ENCODE measurements at places on chromosomes 11 and 22.

DNA sequence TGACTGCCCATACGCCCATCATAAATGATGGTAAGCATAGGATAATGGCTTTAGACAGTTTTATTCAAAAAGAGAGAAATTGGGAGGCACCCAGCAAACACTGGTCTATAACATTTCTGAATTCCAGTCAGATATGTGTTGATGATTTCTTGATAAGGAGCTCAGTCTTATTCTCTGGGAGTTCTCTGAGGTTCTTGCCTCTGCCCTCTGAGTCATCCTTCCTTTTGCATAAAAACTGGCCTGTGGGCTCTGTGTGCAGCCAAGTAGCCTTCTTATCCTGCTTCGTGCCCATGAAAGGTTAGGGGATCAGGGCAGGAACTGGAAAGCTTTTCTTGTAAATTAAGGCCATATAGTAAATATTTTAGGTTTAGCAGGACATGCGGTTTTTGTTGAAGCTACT, 48.9 kb downstream of the FAR1 start:
- no peak for DNase-seq

GRCh38 chr11:122097419-122098001, 18.5 kb downstream of the BLID start:
- peak; percentile 66 for DNase-seq

DNA sequence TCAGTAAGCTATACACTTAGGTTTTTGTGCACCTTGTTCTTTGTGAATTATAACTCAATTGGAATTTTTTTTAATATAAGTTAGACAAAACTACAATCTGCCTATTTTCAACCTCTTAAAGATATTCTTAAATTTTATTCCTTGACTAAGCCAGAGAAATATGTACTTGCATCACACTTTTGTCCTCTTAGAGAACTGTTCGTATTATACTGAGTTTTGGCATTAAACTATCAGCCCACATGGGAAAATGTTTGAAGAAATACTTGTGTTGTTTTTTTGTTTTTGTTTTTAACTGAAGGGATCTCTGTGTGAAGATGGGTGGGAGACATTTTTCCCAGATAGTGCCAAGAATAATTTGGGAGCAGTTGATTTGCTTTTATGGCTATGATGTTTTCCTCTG, 25.3 kb downstream of the CEP295 start:
- no peak for DNase-seq

DNA sequence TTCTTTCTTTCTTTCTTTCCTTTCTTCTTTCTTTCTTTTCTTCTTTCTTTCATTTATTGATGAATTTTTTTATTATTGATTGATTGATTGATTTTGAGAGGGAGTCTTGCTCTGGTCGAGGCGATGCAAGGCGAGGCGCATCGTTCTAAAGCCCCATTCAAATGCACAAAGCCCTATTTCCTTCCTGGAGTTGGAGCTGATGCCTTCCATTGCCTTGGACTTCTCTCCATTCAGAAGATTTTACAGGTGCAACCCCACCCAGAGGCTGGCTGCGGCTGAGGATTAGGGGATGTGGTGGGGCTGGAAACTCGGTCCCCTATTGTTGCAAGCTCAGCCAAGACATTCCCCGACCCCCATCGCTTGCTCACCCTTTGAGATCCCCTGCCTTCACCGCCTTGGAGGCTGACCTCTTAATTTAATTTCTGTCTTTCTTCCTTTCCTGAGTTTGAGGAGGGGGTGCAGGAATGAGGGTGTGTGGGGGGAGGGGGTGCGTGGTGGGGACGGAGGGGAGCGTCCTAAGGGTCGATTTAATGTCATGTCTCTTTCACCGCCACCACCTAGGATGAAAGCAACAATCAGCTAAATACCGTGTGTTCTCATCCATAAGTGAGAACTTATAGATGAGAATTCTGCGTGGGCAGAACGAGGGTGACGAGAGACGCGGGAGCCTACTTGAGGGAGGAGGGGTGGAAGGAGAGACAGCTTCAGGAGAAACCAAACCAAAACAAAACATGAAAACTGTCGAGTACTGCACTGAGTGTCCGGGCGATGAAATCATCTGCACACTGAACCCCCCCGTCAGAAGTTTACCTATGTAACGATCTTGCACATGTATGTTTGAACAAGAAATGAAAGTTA, 3913.9 kb upstream of the OR11H1 start:
- no peak for DNase-seq

DNA sequence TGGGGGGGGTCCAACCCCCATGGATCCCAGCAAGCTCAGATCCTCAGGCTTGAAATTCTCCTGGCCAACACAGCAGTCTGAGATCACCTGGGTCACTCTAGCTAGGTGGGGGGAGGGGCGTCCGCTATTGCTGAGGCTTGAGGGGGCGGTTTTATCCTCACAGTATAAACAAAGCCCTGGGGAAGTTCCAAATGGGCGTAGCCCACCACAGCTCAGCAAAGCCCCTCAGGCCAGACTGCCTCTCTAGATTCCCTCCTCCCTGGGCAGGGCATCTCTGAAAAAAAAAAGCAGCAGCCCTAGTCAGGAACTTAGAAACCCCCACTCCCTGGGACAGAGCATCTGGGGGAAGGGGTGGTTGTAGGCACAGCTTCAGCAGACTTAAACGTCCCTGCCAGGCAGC, 16.7 kb downstream of the TRPC6 start:
- no peak for DNase-seq

- DNase-seq: no peak
Measured at GRCh38 chr11:119367661-119368120, 13.8 kb downstream of the USP2 start.

DNA sequence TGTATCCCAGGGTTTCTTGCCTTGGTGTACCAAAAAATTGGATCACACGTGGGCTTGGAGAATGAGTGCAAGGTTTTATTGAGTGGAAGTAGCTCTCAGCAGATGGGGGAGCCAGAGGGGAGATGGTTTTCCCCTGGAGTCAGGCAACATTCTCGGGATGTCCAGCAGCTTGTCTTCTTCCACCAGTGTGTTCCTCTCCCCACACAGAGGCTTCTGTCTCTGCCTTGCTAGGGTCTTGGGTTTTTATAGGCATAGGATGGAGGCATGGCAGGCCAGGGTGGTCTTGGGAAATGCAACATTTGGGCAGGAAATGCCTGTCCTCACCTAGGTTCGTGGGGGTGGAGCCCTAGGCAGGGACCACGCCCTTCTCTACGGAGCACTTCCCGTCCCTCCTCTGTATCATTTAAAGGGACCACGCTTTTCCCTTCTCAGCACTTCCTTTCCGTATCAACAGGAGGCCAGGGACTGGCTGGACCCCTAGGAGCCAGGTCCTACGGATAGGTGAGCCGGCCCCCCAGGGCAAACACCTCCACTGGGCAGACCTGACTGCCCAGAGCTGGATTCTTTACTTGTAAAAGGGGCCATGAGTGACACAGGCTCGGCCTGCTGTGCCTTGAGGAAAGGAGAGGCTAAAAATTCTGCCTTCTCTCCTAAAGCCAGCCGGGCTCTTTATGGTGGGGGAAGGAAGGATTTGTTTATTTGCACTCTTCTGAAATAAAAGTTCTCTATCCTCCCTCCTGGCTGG, 55.3 kb upstream of the CCDC188 start:
- DNase-seq: peak; percentile 33

- no peak for DNase-seq
Measured at GRCh38 chr11:111531687-111532364, 8.7 kb upstream of the LAYN start.

- no peak for DNase-seq
Measured at GRCh38 chr22:26897384-26897783, 240.0 kb downstream of the MIAT start.
